ENCODE measurements at places on chromosomes 7 and 10. TPM values are rescaled to one million over a fixed set of nuclear protein-coding genes. Genes with fewer than 3 reads are reported as not detected.

CRYGN gene
- total RNA-seq = 0.51 TPM

GPNMB gene
- total RNA-seq = 77.8 TPM

- no peak for DNase-seq
Measured at GRCh38 chr7:38801786-38802185, 107.2 kb downstream of the VPS41 start.

DNA sequence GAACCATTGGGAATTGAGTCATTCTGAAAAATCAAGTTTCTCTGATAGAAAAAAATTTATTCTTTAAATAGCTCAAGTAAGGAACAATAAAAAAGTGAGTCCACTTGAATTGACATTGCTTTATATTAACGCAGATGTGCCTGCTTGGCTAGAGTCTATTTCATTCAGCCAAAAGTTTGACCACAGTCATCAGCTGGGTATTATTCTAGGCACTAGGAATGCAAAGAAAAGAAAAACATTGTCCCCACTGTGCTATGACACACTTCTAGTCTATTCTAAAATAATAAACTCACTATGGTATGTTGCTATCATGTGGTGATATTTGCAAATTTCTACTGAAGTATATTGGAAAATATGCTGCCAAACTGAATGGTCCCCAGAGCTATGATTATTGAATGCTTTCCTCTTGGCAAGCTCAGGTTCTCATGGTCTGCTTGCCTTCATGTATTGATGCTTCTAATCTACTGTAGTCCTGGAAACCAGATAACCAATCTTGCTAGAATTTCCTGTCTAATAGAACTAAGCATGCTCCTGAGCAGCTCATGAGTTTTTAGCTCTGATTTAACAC is 8.3 kb downstream of the SFRP4 start:
- no peak for DNase-seq

DNA sequence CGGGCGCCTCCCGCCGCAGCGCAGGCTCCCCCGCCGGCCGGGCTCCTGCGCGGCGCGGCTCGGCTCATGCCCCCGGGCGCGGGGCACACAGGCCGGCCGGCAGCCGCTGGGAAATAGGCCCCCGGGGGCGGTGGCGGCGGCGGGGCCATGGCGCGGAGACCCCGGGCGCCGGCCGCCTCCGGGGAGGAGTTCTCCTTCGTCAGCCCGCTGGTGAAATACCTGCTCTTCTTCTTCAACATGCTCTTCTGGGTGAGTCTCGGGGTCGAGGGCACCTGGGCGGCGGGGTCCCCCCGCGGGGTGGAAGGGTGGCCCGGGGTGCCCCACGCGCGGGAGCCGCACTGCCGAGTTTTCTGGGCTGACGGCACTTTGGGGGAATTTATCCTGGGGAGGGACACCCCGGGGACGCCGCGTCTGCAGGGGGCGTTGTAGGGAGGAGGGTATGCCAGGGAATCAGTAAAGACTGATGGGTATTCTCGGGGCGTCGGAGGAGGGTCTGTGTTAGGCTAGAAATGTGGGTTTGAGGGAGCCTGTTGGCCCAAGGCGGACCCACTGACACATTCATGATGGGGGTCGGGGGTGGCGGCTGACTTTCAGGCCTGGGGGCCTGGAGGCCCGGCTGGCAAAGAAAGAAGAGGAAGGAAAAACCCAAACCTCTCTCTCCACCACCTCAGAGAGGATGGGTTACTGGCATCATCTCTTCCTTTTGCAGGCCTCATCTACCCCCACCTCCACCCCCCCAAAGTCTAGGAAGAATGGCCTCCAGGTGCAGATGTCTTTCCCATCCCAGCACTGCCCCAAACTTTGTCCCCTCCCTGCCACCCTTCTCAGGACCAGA is 544 bp downstream of the TSPAN33 start:
- peak; percentile 53 for DNase-seq

- DNase-seq = no peak
Measured at GRCh38 chr10:50325449-50326171, 74.3 kb upstream of the ASAH2 start.

GRCh38 chr7:99437946-99438572 is 539 bp downstream of the PTCD1 start:
- no peak for DNase-seq

- no peak for DNase-seq
Measured at GRCh38 chr7:106129291-106129690, 17.2 kb upstream of the SYPL1 start.

DNA sequence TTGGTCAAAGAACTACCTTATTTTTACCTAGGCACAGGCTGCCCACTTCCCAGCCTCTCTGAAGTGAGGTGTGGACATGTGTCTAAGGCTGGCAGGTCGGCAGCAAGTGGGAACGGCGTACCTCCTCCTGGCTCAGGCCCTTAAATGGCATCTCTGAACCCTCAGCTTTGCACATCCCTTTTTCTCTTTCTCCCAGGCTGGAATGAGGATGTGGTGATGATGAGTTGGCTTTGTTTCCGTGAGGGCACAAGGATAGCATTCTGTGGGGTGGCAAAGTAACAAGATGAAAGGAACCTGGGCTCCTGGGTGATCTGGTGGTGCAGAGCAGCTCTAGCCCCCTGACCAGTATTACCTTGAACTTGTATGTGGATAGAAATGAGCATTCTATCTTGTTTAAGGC is 196.8 kb downstream of the REEP3 start:
- no peak for DNase-seq

DNA sequence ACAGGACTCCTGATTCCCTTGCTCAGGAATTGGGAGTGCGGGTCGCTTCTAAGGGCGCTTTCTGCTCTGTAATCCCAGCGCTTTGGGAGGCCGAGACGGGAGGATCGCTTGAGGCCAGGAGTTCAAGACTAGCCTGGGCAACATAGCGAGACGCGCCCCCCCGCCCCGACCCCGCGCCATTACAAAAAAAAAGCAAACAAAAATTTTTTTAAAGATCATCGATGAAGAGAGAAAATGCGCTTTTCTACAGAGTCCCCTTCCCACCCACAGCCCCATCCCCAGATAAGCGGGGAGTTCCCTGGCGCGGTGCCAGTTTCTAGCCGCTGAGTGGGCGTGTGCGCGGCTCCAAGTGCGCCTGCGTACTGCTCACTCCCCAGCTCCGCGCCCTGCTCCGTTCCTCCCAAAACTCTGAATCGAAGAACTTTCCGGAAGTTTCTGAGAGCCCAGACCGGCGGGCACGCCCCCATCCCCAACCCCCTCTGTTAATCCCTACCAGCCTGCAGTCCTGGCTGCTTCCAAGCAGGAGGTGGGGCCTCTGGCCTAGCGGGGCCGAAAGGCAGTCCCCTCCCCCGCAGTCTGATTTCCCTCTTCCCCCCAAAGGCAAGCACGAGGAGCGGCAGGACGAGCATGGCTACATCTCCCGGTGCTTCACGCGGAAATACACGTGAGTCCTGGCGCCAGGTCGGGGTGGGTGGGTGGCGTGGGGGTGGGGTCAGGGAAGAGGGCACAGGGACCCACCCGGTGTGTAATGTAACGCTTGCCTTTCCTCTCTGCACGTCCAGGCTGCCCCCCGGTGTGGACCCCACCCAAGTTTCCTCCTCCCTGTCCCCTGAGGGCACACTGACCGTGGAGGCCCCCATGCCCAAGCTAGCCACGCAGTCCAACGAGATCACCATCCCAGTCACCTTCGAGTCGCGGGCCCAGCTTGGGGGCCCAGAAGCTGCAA is 1.0 kb downstream of the HSPB1 start:
- DNase-seq = peak; percentile 89

GRCh38 chr10:97412891-97413304 is 11.8 kb upstream of the RRP12 start:
- DNase-seq = no peak

DNA sequence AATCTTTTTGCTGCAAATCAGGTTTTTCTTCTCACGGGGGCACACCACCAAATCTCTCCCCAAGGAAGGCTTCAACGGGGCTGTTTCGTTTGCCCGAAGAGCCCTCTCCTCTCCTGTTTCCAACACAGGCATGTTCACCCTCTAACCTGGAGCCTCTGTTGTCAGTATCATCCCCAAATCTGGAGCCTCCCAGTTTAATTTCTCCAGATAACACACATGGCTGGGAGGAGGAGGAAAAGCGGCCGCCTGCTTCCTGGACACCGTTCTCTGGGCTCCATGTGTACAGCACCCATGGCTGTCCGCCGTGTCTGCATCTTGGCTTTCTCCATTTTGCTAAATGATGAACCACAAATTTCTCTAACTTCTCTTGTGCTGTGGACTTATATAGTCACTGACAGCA is 214.5 kb downstream of the DIP2C start:
- no peak for DNase-seq

DNA sequence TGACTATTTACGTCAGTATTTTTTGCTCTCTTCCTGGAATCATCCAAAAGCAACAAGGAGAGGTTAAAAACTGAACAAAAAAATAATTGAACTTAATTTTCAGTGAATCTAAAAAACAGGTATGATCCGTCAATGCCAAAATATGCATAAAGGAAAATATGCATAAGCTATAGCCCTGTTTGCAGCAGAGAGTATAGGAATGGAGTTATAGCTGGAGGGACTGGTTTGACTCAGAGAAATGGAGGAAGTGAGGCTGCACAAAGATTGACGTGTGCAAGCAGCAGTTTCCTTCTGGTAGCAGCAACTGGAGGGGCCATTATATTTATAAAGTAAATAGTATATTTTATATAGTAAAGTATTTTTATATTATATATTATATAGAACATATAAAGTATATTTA is 37.1 kb downstream of the GNG11 start:
- no peak for DNase-seq

GRCh38 chr10:52483587-52483986 is 169.5 kb downstream of the DKK1 start:
- DNase-seq = no peak

GRCh38 chr7:41148521-41148951 is 554.4 kb downstream of the INHBA start:
- DNase-seq = no peak

GRCh38 chr7:84664626-84665025 is 470.0 kb upstream of the SEMA3A start:
- DNase-seq = no peak

Measured in mucosa of descending colon (tissue), 3 donors.